ENCODE measurements at places on chromosomes 5 and 9.

DNA sequence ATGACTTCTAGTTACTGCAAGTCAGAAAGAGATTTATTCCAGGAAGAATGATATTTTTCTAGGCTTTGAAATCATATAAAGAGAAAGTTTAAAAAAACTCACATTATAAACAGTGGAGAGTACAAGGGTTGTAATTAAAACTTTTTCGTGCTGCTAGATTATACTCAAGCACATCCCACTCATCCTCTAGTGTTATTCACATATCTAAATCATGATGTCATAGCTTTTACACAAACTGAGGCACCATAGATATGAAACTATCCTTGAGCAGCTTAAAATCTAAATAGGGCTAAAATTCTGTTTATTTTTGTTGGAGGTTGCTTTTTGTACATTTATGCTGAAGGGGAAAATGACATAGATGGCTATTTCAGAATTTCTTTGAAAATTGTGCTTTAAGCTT is 30.0 kb downstream of the TENT2 start:
- DNase-seq, result no peak

- DNase-seq, result no peak
Observed at GRCh38 chr5:172403189-172403796, 51.0 kb downstream of the SH3PXD2B start.

- DNase-seq, result no peak
Observed at GRCh38 chr5:91070761-91071550, 312.2 kb downstream of the ARRDC3 start.

- DNase-seq, result no peak
Observed at GRCh38 chr5:163535290-163535689, 29.9 kb downstream of the MAT2B start.

GRCh38 chr9:84557751-84558150 is 111.8 kb upstream of the NTRK2 start:
- no peak for DNase-seq

GRCh38 chr9:12439267-12439666 is 253.9 kb upstream of the TYRP1 start:
- DNase-seq, result no peak

- DNase-seq, result no peak
Observed at GRCh38 chr5:50710838-50711237, 44.4 kb downstream of the PARP8 start.

DNA sequence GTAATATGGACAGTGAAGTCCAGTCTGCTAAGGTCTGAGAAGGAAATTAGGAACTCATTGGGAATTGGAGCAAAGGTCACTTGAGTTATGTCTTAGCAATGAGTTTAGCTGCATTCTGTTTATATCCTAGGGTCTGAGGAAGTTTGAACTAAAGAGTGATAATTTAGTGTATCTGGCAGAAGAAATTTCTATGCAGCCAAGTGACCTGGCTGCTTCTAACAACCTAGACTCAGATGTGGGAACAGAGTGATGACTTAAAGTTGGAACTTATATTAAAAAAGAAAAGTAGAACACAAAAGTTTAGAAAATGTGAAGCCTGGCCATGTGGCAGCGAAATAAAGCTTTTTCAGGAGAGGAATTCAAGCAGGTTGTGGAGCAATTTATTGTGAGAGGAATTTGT is 106.2 kb downstream of the PRDM9 start:
- no peak for DNase-seq

DNA sequence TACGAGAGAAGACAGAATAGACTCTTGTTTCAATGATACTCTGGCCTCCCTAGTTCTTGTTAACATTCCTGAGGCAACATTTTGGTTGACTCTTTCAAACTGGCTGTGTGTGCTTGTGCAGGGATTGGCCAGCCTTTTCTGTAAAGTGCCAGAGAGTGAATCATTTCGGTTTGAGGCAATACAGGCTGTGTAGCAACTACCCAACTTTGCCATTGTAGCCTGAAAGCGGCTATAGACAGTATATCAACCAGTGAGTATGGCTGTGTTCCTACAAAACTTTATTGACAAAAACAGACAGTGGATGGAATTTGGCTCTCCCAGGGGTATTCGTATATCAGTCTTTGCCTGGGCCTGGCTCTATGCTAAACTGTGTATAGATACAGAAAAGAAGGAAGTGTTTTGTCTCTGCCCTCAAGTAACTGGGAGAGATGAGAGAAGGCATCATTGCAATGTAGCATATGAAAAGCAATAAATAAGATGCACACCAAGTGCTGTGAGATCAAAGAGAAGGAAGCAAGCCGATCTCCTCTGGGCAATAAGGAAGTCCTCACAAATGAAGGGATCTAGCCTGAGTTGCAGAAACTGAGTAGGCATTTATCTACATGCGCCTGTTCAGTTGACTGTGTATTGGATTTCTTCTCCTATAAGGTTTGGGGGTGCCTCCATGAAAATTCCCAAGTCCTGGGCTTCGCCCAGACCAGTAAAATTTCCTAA is 568.0 kb upstream of the KLF4 start:
- no peak for DNase-seq

DNA sequence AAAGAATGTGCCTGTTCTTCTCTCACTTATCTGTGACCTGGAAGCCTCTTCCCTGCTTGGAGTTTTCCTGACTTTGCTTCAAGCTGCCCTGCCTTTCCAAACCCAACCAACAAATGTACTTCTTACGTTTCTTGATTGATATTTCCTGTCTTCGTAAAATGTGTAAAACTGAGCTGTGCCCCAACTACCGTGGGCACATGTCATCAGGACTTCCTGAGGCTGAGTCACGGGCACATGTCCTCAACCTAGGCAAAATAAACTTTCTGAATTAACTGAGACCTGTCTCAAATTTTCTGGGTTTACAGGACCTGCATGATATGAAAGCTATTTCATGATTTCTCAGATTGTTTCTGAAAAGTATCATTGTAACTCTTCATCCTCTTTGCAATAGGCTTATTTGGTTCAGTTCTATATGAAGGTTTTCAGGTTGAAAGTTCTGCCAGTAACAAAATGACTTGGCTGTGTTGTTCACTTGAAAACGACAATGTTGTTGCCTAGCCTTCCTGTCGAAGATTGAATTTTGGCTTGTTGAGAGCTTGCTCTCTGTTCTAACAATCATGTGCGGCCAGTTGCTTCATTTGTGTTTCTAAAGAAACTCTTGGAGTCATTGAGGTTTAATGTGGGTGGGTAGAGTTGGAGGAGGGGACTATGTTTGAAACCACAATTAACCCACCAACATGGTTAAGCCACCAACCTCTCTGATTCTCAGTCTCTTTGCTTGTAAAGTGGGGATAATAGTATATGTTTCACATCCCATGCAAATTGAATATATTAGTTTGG is 145.6 kb downstream of the FBXL7 start:
- no peak for DNase-seq

- no peak for DNase-seq
Observed at GRCh38 chr9:109319017-109319625, 1.7 kb downstream of the EPB41L4B start.

- DNase-seq, result no peak
Observed at GRCh38 chr5:17895288-17896033, 261.2 kb downstream of the TAF11L14 start.

GRCh38 chr5:140182803-140183367 is 7.9 kb downstream of the CYSTM1 start:
- no peak for DNase-seq

- DNase-seq, result no peak
Observed at GRCh38 chr9:114774524-114774923, 31.3 kb downstream of the TNFSF15 start.

DNA sequence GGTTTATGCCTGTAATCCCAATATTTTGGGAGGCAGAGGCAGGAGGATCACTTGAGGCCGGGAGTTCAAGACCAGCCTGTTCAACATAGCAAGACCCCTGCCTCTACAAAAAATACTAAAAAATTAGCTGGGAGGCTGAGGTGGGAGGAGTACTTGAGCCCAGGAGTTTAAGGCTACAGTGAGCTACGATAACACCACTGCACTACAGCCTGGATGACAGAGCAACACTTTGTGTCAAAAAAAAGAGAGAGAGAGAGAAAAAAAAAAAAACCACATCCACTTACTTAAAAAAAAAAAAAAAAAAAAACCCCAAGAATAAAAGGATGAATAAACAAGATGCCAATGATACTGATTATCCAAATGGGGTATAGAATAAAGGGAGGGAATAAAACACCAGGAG is 14.4 kb downstream of the CARNMT1 start:
- no peak for DNase-seq

GRCh38 chr9:87713278-87713987 is 12.5 kb upstream of the CTSL start:
- DNase-seq, result no peak

- no peak for DNase-seq
Observed at GRCh38 chr5:124136609-124137008, 609.8 kb downstream of the ZNF608 start.

GRCh38 chr5:1037671-1038416 is 29.2 kb downstream of the NKD2 start:
- no peak for DNase-seq

DNA sequence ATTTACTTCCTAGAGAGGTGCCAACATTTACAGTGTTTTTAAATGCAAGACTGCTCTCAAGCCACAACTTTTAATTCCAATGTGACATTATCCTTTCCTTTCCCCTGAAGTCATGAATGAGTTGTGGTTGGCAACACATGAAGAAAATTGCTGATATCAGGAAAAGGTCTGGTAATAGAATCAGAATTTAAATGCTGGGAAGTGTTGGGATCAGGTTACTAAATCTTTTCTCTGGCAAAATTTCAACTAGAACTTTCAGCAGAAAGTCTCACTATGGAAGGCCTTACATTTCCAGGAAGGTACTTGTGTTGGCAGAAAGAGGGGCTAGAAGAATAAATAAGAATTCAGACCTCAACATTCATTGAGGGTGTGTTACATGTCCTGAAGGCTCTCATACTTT is 10.6 kb upstream of the SLC44A1 start:
- DNase-seq, result no peak

GRCh38 chr9:83068414-83068813 is 5.5 kb upstream of the RASEF start:
- no peak for DNase-seq

GRCh38 chr5:104815212-104815611 is 1252.6 kb upstream of the NUDT12 start:
- DNase-seq, result no peak

GRCh38 chr5:132648355-132648754 is 9.6 kb upstream of the IL13 start:
- DNase-seq, result no peak

- DNase-seq, result no peak
Observed at GRCh38 chr9:104009826-104010225, 84.3 kb upstream of the SMC2 start.

DNA sequence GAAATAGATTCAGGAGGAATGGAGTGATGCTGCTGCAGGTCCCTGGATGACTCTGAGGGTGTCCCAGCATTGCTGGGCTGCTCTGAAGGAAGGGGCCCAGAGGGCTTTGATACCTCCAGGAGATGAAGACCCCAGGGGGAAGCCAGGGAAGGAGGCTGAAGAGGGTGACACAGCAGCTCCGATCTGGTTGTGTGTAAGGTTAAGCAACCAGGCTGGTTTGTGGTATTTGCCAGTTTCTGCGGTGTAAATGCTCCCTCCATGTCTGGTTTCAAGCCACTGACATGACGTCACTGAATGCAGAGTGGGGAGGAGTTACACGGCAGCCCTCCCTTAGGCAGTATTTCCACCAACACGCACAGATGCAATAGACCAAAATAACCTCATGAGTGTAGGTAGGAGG is 40.0 kb upstream of the ORM1 start:
- DNase-seq, result no peak

DNA sequence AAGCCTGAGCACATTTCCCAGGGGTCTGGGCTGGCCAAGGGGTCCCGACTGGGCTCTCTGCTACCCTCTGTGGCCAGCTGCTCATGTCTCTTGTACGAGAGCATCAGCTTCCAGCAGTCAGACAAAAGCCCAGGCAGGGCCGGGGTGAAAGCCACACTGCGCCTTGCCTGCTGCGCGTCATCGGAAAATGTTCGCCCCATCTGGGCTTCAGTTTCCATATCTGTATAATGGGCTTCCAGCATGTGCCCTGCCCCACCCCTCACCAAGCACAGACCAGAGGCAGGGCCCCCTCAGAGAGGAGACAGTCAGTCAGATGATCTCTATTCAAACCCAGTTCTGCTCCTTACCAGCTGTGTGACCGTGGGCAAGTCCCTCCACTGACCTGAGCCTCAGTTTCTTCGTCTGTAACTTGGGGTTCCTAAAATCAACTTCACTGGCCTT is 8.0 kb upstream of the GRHPR start:
- no peak for DNase-seq

DNA sequence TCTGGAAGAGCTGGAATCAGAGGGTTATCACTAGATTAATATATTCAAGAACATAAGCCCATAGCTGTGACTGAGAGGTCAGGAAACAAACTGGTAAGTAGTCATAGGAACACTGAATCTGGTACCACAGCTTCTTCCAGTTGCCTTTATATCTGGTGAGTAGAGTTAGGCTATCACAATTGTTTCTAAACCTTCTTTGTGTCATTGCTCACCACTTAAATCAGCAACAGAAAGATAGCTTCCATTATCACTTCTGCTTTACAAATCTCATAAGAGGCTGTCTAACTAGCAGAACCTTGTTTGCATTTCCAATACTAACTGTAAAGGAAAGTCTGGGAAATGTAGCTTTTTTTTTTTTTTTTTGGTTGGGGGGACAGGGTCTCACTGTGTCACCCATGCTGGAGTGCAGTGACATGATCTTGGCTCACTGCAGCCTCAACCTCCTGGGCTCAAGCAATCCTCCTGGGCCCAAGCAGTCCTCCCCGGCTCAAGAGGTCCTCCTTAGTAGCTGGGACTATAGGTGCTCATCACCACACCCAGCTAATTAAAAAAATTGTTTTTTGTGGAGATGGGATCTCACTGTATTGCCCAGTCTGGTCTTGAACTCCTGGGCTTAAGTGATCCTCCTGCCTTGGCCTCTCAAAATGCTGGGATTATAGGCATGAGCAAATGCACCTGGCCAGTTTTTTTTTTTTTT is 22.0 kb downstream of the CDC42SE2 start:
- no peak for DNase-seq

GRCh38 chr9:112884721-112885120 is 6.0 kb downstream of the SLC46A2 start:
- DNase-seq, result no peak

- DNase-seq, result no peak
Observed at GRCh38 chr5:66708368-66708767, 112.2 kb downstream of the MAST4 start.

- no peak for DNase-seq
Observed at GRCh38 chr9:88533951-88534455, 975 bp upstream of the NXNL2 start.

- DNase-seq, result no peak
Observed at GRCh38 chr9:22040760-22041159, 31.7 kb upstream of the CDKN2B start.

GRCh38 chr9:89845862-89846261 is 241.1 kb downstream of the GADD45G start:
- DNase-seq, result no peak

DNA sequence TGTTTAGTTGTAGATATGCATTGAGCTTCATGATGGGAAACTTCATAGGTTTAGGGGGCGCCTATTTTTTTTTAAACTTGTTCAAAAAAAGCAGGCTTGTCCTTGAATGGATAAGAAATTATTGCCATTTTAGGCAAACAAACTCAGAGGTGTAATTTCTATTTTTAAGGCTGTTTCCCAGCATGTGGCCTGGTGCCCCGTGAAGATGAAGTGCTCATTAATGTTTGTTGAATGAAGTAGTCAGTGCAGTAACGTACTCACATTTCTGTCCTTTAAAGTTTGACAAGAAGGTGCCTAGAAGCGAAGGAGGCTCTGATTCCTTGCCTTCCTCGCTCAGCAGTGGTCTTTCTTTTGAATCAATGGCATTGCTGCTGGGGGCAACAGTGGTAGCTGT is 54.3 kb downstream of the ZNF618 start:
- DNase-seq, result no peak

GRCh38 chr9:78865737-78866136 is 568.8 kb downstream of the PSAT1 start:
- DNase-seq, result no peak

GRCh38 chr5:151148583-151148982 is 9.0 kb downstream of the ANXA6 start:
- no peak for DNase-seq
